ENCODE measurements at places on chromosomes 6 and 20.

- no peak for DNase-seq
These were observed 18.9 kb downstream of the VPS52 start for GRCh38 chr6:33252759-33253158.

- no peak for DNase-seq
These were observed 221.8 kb upstream of the SOX4 start for GRCh38 chr6:21371676-21372171.

GRCh38 chr6:154888421-154889295, 106.5 kb upstream of the TIAM2 start:
- no peak for DNase-seq

DNA sequence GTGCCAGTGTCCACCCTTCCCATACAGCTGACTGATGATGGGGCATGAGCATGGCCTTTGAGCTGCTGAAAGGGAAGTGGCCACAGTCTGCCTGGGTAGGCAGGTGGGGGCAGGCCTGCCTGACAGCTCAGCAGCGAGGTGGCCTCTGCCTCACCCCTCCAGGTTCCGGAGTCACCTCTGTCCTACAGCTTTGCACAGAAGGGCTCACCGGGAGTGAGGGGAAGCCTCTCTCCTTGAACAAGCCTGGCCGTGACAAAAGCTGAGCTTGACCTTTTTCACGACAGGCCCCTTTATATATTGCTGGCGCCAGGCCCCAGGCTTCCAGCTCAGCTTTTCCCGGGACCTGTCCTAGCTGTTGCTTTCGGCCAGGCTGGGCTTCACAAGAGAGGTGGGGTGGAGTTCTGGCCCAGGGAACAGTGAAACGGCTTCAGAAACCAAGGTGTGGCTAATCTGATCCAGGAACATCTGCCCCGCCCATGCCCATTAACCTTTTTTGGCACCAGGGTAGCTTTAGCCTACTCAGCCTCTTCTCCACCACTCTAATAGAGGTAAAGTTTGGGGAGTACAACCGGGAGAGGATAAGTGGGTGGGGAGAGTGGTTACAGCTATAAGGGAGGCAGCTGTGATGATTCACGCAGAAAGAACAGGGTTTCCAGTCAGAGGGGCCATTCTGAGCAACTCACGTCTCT, 42.9 kb downstream of the C6orf132 start:
- peak; percentile 20 for DNase-seq

- DNase-seq: no peak
These were observed 31.2 kb downstream of the HLA-E start for GRCh38 chr6:30520522-30520921.

GRCh38 chr20:15475483-15475882, 1097.8 kb downstream of the KIF16B start:
- no peak for DNase-seq

DNA sequence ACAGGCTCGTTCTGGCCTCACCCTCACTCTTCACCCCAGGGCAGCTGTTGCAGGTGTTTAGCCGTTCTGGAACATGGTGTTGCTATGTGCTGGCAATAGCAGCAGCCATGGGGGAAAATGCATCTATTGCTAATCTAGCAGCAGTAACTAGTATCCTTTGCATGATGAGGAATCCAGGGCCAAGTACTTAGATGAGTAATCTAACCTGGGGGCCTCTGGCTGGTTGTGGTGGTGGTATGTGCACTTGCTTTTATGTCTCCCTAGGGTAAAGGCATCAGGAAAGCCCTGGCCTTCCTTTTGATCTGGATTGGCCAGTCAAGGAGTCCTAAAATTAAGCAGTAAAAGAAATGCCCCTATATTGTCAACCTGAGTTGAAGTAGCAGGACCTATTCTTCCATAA, 594.5 kb upstream of the MAP3K7 start:
- DNase-seq: no peak

Measured in activated T-cell treated with anti-CD3 and anti-CD28 coated beads for 24 hours (primary cell).